BJ (cell line): ENCODE measurements at places on chromosomes 4 and X.

- no peak for DNase-seq
Observed at GRCh38 chrX:154457491-154458115, 478 bp upstream of the PLXNA3 start.

GRCh38 chr4:73801692-73802091, 34.8 kb upstream of the CXCL6 start:
- DNase-seq = no peak

- DNase-seq = no peak
Observed at GRCh38 chr4:41568363-41568762, 30.4 kb downstream of the LIMCH1 start.

GRCh38 chr4:70752236-70752635, 30.5 kb downstream of the RUFY3 start:
- no peak for DNase-seq

DNA sequence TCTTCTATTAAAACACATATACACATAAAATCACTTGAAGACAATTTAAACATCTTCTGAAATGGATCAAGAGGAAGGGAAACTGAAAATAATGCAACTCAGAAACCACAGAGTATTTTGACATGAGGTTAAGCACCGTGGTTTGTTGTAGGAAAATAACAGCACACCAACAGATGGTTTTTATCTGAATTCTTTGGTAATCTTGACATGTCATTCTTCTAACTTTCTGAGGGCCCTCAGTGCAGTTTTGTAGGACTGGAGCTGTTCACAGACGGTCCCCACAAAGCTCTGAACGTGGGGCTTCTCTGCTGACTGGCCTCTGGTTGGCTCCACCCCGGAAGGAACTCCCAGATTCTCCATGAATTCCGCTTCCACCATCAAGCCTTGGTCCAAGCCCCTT, 16.0 kb upstream of the TLR8 start:
- no peak for DNase-seq

GRCh38 chr4:99629962-99630554, 27.6 kb downstream of the C4orf54 start:
- DNase-seq = no peak

DNA sequence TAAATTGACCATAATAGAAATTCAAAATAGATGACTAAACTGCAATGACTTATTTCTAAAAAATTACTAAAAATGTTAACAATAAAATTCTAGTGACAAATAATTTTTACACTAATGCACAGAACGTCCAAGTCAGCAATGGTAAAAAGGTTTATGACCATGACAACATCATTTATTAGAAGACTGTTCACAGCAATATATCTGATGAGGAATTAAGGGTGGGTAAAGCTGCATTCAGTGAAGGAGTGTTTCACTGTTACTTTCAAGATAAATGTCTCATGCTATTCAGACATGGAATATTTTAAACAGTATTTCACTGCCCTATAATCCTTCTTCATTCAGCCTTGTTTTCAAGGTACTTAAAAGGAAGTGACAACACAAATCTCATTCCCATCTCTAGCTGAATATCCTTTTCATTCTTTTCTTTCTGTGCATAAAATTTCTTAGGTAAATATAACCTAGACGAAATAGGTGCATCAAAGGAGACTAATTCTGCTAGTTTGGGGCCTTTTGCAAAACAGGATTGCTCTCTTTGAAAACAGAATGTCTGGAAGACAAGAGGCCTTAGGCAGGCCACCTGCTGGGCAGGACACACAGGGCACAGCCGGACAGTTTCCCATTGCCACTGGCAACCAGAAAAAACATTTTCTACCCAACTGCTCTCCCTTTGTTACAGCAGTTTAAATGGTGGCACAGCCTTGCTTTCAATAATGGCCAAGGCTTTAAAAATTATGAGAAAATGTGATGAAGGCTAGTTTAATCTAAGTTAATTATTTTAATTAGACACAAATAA, 600.3 kb downstream of the SPRY1 start:
- DNase-seq = no peak

GRCh38 chr4:89836031-89836745, 773 bp downstream of the SNCA start:
- no peak for DNase-seq

- no peak for DNase-seq
Observed at GRCh38 chr4:33054656-33055196, 2334.6 kb downstream of the PCDH7 start.

DNA sequence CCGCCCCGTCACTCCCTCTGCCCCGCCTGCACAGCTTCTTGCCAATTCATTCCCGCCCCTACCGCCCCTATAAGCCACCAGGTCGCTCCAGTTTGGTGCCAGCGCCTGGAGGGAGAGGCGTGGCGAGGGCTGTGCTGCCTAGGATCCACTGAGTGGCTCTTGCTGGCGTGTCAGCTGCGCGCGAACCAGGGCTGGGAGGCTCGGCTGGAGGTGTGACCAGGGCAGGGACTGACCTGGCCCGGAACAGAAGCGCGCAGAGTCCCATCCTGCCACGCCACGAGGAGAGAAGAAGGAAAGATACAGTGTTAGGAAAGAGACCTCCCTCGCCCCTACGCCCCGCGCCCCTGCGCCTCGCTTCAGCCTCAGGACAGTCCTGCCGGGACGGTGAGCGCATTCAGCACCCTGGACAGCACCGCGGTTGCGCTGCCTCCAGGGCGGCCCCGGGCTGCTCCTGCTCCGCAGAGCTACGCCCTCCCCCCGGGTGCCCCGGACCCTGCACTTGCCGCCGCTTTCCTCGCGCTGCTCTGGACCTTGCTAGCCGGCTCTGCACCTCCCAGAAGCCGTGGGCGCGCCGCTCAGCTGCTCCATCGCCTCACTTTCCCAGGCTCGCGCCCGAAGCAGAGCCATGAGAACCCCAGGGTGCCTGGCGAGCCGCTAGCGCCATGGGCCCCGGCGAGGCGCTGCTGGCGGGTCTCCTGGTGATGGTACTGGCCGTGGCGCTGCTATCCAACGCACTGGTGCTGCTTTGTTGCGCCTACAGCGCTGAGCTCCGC, at the start of gene GPR78:
TSS of gene GPR78 (plus strand) at position 72 of the 773 bp plus-strand sequence. CDS start at position 663, 591 bp downstream.
- no peak for DNase-seq

- DNase-seq = no peak
Observed at GRCh38 chr4:80235451-80235850, 31.0 kb upstream of the FGF5 start.

- DNase-seq = no peak
Observed at GRCh38 chrX:8721536-8721935, 10.4 kb downstream of the ANOS1 start.

GRCh38 chr4:76640353-76640910, 205.4 kb downstream of the SHROOM3 start:
- no peak for DNase-seq

DNA sequence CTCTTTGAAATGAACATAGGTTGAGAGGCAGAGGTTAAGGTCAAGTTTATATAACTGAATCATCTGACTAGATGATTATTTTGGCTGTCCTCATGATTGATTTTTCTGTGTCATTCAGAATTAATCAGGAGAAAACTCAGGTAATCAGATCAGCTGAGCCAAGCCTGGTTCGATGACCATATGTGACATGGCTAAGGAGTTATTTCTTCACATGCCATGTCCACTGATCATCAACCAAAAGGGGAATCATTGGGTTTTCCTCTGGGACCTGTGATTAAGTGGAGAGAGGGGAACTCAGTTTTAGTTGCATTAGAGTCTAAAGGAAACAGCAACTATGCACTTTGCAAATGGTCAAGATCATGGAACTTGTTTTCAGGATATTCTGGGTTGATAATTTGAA, 20.3 kb upstream of the PACRGL start:
- DNase-seq = no peak

- DNase-seq = no peak
Observed at GRCh38 chr4:77170926-77171325, 13.9 kb downstream of the CCNG2 start.

DNA sequence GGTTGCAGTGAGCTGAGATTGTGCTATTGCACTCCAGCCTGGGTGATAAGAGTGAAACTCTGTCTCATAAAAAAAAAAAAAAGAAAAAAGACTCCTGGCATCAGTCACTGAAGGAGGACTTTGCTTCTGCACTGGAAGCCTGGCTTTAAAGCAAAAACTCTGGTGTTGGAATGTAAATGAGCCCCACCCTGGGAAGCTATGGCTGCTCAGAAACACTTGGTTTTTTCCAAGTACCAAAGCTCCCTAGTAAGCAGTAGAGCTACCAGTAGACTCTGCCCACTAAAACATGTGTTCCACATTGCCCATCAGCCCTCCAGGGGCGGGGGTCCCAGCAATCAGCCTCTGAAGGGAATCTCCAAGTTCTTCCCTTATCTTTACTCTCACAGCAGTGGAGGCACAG, 154.4 kb downstream of the SHROOM3 start:
- DNase-seq = peak; percentile 75

- DNase-seq = no peak
Observed at GRCh38 chr4:80812145-80812544, 218.4 kb upstream of the BMP3 start.

DNA sequence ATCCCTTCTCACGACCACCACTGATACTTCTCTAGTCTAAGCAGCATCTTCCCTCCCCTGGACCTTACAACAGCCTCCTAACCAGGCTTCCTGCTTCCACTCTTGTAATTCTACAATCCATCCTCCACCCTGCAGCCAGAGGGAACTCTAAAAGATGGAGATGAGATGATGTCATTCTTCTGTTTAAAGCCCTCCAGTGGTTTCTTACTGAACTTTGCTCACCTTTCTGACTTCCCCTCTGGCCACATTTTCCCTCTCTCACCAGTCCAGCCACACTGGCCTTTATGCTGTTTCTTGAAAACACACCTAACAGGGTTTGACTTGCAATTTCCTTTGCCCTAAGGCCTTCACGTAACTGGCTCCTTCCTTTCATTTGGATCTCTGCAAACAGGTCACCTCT, 191.4 kb upstream of the NHS start:
- no peak for DNase-seq

- no peak for DNase-seq
Observed at GRCh38 chr4:26345565-26345938, 24.7 kb downstream of the RBPJ start.

DNA sequence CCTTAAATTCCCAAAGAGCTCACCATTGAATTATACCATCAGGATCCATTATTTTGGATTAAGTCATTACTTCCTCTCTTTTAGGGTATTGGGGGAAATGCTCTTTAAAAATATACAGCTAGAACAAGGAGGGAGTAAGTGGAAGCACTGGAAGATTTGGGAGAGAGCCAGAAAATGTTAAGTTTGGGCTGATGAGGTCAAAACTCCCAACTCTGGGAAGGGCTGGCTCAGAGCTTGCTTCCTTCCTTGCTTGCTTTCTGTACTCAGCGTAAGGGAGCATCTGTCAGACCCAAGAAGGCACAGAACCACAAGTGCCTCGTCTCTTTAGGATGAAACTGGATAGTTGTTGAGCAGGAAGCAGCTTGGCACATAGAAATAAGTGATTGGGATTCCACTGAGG, 138.2 kb downstream of the GUCY2F start:
- no peak for DNase-seq

GRCh38 chrX:103678199-103678993, 8.1 kb downstream of the MORF4L2 start:
- DNase-seq = no peak

- no peak for DNase-seq
Observed at GRCh38 chrX:114635986-114636385, 52.1 kb downstream of the HTR2C start.

GRCh38 chrX:86066998-86067397, 19.6 kb upstream of the CHM start:
- DNase-seq = no peak

DNA sequence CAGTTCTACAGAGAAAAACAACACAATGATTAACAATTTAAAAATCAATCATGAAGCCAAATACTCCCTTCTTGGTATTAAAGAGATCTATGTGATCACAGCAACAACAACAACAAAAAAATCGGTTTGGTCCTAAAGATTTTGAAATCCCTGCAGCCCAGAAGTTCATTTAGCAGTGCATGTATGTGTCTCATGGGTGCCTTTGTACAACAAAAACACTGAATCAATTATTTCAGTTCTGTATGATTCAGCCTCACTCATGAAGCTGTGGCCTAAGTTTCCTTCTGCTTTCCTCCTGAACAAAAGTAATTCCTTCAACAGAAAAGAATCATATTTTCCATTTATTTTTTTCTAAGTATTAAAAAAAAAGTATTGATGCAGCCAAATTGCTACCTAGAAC, 393.4 kb upstream of the NDST3 start:
- no peak for DNase-seq

- no peak for DNase-seq
Observed at GRCh38 chrX:38318196-38318595, 9.1 kb downstream of the RPGR start.

- DNase-seq = no peak
Observed at GRCh38 chr4:150906987-150907633, 108.0 kb downstream of the LRBA start.

DNA sequence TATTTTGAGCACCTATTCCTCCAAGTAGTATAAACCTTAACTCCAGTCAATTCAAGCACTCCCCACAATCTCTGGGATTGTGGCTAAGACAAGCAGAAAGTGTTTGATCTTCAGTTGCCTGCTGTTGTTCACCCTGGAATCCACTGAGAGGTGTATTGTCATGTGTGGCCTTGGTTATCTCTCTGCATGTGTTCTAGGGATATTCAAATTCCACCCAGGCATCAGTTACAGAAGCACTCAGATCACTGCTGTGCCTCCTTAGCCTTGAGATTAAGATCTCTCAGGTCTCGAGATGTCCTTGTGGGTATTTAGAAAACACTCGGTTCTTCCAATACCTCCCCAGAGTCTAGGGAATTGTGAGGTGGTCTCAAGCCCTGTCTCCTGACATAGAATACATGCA, 213.3 kb downstream of the SMARCA1 start:
- DNase-seq = no peak
